NCI-H1436 treated with DMSO at 0.1 percent for 48 hours (cell line): ENCODE measurements at places on chromosomes 12 and 14.

DNA sequence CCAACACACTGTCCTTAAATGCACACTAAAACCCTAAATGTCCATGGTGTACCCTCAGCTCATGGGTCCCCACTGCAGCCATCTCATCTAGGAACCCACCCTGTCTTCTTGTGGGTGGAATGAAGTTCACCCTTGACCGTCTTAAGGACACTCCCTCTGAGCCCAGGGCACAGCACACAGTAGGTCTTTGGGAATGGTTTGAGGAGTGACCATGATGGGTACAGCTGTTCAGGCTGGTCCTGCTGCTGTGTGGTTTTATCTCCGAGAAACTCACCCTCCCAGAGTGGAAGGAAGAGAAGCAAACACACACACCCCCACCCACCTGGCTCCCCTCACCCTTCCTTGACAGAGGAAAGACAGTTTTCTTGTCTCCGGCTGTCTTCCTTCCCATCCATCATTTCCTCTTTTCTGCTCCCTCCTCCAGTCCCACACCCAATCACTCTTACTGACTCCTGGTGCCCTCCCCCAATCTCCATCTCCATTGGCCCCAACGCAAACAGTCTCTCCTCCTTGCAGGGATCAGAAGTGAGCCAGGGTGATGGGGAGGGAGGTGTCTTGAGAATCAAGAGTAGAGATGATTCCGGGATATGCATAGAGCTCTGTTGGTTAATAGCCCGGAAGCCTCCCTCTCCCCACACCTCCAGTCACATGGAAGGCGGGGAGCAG, 105.9 kb upstream of the LHX5 start:
- no peak for DNase-seq

DNA sequence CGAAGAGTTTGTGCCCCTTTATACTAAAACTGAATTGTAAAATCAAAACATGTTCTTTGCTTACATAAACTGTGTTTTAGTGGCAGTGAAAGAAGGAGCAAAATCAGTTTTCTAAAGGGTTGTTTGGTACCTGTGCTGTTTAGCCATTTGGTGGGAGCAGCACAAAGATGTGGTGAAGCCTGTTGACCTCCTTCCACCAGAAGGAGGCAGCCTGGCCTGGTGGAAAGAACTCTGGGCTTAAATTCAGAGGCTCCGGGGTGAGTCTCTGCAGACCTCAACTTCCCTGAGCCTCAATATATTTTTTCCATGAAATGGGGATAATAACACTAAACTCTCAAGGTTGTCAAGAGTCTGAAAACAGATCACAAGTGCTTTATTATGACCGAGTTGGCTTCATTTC, 502.5 kb downstream of the VRK1 start:
- DNase-seq: no peak

DNA sequence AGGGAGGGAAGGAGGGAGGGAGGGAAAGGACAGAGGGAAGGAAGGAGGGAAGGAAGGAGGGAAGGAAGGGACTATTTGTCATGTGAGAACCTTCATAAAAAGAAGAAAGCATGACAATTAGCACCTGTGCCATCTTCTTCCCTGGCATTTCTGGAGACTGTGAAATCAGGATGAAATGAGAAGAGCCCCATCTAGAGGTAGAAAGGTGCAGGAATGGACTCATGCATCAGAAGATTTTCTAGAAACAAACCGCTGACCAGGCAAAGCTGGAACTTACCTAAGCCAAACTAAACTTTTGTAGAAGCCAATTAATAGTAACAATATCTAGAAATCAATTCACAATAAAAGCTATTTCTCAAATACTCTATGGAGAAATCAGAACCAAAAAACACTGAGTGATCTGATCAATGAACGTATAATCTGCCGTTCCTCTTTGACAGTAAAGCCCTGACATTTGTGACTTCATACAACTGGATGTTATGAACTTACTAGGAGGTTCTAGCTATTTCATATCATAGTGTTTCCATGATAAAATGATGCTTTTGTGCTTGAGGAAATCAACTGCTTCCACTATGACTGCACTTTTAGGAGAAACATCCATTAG, 24.4 kb upstream of the CRACR2A start:
- no peak for DNase-seq

DNA sequence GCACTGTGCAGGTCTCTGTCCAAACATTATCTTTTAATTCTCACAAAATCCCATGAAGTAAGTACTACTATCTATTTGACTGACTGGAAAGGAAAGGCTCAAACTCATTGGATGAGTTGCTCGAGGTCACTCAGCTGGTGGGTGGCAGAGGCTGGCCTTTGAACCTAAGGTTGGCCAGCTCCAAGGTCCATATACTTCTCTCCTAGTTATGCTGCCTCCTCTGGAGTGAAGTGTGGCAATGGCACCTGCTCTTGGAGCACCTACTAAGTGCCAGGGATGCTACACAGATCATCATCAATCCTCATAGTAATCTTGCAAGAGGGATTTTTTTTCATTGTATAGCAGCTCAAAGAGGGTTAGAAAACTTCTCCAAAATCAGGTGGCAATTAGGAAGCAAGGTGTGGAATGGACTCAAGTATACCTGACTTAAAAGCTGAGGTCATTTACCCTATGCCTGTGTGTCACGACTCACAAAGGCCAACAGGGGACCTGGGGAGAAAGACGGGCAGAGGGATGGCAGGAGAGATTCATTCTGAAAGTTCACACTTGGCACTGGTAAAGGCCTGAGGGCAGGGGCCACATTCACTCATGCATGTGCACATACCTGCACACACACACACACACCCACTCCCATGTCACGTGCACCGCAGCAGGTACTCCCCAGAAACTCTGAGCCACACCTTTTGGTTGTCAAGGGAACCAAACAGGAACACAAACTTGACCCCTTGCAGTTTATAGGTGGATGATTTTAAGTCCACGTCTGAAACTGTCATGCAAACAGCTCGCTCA, 146.4 kb downstream of the FOXN3 start:
- no peak for DNase-seq

DNA sequence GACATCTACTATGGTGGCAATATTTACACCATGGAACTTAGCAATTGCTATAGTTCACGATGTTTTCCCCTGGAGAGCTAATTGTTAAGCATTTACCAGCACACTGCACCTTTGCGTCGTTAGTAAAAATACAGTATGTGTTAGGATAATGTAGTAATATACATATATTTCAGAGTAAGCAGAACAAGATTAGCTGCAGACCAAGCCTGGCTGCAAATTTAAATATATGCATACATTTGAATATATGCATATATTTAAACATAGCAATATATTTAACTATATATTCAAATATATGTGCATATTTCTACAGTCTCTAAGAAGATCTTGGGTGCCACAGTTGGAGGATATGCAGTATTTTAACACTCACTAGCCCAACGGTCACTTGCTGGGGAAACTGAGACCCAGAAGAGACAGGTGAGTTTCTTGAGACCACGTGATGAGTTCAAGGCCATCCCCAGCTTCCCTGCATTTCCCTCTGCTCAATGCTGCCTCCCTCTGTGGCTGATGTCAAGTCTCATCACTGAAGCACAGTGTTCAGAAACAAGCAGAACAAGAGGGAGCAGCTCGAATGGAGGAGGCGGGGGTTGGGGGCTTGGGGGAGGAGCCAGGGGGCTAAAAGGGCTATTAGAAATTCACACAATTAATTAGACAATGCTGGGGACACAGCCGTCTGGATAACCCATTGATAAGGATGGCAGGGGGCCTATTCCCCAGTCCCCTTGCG, 708.0 kb downstream of the MED13L start:
- no peak for DNase-seq

GRCh38 chr12:56935752-56936151, 1.5 kb upstream of the SDR9C7 start:
- no peak for DNase-seq

GRCh38 chr12:50964432-50964831, 12.1 kb downstream of the HIGD1C start:
- DNase-seq: no peak

- DNase-seq: no peak
Measured at GRCh38 chr12:16349131-16349460, 1.7 kb downstream of the MGST1 start.

DNA sequence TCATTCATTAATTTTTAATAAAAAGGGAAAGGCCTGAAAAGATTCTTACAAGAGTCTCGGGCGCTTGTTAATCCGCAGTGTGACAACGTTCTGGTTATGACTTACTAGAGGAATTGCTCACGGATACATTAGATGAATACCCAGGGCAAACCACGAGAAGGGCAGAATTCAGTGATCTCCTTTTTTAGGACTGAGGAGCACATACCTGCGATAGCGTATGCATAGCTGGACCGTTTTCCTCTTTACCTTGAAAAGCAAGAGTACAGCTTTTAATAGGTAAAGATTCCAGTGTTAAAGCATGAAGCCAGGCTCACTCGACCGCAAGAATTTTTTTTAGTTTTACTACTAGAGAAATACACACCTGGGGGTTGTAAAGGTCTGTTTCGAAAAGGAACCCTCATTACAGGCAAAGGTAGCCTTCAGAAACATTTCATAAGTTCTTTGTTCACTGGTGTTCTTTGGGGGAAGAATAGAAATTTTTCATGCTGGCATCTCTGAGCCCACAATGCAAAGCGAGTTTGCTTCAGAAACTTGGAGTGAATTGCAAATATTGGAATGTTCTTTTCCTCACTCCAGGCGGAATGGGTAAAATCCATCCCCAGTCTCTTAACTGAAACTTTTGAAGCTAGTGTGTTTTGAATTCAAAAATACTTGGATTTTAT, 953 bp downstream of the MAPK1IP1L start:
- no peak for DNase-seq
